ENCODE measurements at places on chromosomes 16 and 17.

- no peak for DNase-seq
These were observed 46.5 kb downstream of the ARHGAP27 start for GRCh38 chr17:45386178-45386577.

DNA sequence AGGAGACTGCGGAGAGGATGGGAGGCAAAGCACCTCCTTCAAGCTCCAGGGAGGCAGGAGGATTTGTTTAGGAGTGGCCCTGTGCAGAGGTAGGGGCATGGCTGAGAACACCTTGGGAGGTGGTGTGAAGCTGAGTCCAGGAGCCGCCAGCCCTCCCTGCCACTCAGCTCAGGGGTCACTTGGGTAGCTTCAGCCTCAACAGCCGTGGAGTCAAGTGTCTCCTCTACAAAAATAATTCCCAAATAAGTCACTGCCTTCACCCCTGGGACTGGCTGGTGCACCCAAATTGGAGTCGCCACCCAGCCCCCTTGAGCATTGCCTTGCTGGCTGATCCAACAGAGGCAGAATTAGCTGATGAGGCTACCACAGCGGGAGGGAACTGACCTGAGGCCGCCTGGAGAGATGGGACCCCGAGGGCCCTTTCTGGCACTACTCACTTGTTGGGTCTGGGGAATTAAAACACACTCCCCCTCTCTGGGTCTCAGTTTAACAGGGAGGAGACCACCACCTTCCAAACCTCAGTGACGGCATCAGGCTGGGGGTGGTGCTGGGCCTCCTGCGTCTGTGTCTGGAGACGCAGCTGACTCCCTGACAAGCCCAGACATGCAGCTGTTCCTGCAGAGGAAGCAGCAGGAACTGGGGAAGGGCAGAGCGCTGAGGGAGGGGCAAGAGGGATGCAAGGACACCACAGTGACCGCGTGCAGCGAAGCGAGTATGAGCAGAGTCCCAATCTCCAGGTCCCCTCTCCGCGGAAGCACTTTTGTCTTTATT is 87.9 kb upstream of the TOB1 start:
- no peak for DNase-seq

DNA sequence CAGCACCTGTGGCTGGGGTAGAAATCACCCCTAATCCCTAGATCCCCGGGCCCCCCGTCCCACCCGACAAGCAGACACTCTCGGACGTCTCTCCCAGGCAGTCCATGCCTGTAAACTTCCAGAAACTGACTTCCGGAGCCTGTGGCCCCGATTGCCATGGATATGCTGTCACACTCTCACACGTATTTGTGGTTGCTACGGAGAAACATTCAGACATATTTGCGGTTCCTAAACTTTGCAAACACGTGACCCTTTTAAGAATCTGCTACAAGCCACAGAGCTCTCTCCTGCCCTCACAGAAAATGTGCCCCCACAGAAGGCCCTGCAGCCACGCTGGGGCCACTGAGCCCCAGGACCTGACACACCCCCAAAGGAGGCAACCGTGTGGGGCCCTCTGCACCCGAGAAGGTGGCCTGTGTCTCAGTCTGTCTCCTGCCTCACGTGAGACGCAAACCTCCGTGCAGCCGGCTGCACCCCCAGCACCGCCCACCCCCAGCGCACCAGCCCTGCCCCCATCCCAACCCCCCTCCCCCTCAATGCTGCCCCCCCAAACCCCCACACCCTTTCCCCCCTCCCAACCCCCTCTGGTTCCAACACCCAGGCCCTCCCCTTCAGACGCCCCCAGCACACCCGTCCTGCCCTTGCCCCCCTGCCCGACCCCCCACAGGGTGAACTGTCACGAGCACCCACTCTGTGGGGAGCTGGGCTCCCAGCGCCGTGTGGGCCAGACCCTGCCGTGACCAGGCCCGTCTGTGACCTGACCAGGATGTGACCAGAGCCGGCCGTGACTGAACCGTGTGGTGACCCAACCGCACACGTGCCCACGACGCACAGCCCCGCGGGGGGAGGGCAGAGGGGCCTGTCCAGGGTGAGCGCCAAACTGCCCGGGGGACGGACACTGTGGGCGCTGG is 66.3 kb upstream of the METRNL start:
- DNase-seq, result peak; percentile 92

DNA sequence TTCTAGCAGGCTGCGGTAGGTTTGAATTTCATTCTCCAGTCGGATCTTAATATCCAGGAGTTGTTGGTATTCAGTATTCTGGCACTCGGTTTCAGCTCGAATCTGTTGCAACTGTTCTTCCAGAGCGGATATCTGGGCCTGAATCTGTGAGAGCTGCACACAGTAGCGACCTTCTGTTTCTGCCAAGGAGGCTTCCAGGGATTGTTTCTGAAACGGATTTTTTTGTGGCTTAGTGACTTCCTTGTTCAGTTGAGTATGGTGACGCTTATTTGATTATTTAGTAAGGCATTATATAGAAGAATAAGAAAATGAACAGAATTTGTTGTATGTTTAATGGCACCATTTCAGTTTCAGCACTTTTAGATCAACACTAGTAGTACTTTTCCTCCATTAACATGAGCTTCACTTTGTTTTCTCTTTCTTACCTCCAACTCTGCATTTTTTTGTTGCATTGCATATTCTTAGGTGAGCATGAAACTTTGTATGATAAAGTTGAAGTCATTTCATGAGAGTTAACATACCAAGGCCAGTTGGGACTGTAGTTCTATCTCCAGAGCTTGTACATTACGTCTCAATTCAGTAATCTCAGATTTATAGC is 2.8 kb downstream of the KRT10 start:
- peak; percentile 17 for DNase-seq

- peak; percentile 93 for DNase-seq
These were observed 25.5 kb downstream of the SERPINF1 start for GRCh38 chr17:1787301-1787902.

Data from HFFc6 (cell line).